ENCODE measurements at places on chromosomes 6 and 20.

DNA sequence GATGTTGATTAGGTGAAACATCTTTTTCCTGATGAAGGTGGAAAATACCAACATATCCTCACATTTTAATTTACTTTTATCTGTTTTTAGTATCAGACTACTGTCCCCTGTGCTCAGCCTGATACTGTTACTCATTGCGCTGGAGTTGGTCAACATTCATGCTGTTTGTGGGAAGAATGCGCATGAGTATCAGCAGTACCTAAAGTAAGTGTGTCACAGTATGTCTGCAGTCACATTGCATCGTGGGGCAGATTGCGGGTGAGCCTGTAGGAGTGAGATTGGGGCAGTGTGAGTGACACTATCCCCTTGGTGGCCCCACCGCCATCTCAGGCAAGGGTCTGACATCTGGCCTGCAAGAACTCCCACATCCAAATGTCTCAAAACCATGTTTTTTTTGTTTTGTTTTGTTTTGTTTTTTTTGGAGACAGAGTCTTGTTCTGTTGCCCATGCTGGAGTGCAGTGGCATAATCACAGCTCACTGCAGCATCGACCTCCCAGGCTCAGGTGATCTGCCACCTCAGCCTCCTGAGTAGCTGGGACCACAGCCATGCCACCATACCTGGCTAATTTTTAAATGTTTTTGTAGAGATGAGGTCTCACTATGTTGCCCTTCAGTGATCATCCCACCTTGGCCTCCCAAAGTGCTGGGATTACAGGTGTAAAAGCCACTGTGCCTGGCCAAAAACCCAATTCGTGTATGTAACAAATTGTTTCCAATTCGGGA lies 27.8 kb downstream of the ERMARD start:
- H3K36me3 ChIP-seq, result peaks cover 18% of the 10 kb centered on the region
- no peak for DNase-seq
- H3K27ac ChIP-seq, result no peak overlapping the region
- no peak overlapping the region for H3K4me3 ChIP-seq

- no peak overlapping the region for H3K27ac ChIP-seq
- H3K36me3 ChIP-seq, result no peaks in the 10 kb centered on the region
- H3K27me3 ChIP-seq, result no peaks in the 10 kb centered on the region
These were observed 58.3 kb downstream of the IYD start for GRCh38 chr6:150427037-150427602.

GRCh38 chr6:167238694-167239467 lies 52.2 kb upstream of the UNC93A start:
- peaks cover 66% of the 10 kb centered on the region for H3K4me1 ChIP-seq
- H3K36me3 ChIP-seq, result no peaks in the 10 kb centered on the region
- peaks cover 18% of the 10 kb centered on the region for H3K27me3 ChIP-seq
- peak overlapping the region; percentile 49 for H3K4me3 ChIP-seq
- peak overlapping the region; percentile 53 for H3K27ac ChIP-seq
- no peak for DNase-seq

- H3K27ac ChIP-seq, result no peak overlapping the region
- no peak for DNase-seq
- no peaks in the 10 kb centered on the region for H3K36me3 ChIP-seq
These were observed 108.2 kb downstream of the THEMIS start for GRCh38 chr6:127792616-127793015.

DNA sequence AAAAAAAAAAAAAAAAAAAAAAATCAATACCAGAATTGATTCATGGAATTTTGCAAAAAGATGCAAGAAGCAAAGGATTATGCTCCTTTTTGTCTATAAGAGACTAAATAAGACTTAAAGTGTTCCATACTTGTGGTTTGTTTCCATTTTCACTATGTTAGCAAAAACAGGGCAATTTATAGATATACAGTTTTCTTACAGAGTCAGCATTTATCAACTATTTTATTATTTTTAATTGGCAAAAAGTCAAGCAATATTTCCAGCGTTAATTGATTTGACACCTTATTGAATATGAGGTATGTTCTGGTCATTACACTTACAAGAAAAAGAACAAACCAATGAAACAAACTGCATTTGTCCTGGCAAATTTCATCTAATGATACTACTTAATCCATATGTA lies 5.4 kb upstream of the SGK1 start:
- no peak for DNase-seq
- peaks cover 4% of the 10 kb centered on the region for H3K27me3 ChIP-seq
- H3K4me3 ChIP-seq, result no peak overlapping the region
- no peak overlapping the region for H3K27ac ChIP-seq
- peaks cover 9% of the 10 kb centered on the region for H3K4me1 ChIP-seq
- no peaks in the 10 kb centered on the region for H3K36me3 ChIP-seq
